ENCODE measurements at places on chromosomes 12 and 14.

DNA sequence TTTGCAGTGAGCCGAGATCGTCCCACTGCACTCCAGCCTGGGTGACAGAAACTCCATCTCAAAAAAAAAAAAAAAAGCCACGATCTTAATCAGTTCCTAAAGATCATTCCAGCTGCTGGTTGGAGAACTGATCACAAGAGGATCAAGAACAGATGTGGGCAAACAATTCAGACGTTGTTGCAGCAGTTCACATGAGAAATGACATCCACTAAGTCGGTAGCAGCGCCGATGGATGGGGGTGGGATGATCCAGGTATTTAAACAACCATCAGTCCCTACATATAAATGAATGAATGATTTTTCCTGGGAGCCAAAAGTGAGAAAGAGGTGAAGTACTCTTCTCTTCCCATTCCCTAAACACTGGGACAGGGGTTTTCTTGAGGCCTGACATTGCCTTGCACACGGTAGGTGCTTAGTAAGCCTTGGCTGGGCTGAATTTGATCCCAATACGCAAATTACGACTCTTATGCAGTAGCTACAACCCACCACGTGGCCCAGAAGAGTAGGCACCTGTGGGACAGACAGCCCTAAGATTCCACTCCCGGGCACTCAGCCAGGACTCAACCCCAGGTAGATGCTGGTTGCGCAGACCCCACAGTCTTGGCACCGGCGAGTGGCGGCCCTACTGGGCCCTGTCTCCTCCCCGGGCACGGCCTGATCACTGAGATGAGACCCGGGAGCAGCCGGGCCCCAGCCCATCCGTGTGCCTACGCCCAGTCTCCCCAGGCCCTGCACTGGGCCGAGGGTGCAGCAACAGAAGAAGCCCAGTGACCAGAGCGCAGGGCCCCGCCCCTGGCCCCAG lies 565 bp downstream of the SPRYD3 start:
- no peak for DNase-seq

GRCh38 chr12:116799955-116800354 lies 61.8 kb downstream of the RNFT2 start:
- DNase-seq, result no peak

GRCh38 chr12:124627956-124628355 lies 60.5 kb upstream of the NCOR2 start:
- DNase-seq, result no peak

DNA sequence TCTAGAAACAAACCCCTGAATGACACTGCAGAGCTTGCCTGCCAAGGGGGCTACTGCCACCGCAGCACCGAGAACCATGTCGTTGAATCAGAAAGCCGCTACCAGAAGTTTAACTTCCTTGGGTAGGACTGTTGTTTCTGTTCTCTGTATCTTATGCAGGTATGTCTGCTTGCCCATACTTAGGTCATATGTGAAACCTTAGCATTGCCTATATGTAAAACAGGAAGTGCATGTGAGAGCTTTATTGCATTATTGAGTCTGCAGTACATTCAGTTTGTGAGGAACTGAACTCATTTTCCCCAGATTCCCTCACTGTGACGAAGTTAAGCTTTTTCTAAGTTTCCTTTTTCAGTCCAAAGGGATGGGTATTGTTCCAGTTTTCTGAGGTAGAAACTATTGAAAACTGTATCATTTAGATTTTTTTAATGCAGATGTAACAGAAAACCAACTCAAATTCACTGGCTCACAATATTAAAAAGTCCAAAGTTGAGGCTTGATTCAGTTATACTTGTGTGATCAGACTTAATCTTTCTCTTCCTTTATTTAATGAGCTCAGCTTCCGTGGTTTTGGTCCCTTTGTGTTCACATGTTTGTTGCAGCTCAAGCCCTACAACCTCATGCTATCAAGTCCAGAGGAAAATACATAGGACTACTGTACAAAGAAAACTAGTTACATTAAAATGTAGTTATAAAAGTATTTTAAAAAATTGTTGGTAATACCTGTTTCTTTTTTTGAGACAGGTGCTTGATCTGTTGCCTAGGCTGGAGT lies 6.9 kb downstream of the FBXO34 start:
- no peak for DNase-seq

DNA sequence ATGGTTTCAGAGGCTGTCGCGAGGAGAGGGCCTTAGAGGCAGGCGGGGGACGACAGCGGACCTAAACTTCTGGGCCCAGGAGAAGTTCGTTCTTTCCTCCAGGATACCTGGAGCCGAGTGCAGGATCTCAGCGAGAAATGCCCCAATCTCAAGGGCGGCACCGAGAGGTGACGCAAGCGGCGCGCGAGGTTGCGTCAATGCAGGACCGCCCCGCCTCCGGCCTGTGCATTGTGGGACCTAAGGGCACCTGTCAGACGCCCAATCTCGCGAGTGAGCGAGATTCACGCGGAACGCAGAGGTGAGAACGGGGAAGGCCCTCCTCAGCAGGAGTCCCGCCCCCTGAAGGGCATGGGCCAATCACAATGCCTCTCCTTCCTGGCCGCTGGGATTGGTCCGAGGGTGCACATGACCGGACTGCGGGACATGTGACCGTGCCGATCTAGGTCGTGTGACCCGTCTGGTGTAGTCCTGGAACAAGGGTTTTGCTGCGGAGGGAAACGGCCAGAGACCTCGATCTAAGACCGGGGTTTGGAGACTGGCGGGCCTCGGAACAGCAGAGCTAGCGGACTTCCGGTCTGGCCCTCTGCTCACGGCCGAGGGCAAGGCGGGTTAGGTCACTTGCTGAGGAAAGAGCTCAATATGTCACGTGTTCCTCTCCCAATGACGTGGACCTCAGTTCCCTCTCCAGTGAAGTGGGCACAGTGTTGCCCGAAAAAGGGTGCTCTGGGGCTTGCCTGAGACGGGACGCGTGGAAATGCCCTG lies 16.3 kb upstream of the DYNC1H1 start:
- peak; percentile 99 for DNase-seq

DNA sequence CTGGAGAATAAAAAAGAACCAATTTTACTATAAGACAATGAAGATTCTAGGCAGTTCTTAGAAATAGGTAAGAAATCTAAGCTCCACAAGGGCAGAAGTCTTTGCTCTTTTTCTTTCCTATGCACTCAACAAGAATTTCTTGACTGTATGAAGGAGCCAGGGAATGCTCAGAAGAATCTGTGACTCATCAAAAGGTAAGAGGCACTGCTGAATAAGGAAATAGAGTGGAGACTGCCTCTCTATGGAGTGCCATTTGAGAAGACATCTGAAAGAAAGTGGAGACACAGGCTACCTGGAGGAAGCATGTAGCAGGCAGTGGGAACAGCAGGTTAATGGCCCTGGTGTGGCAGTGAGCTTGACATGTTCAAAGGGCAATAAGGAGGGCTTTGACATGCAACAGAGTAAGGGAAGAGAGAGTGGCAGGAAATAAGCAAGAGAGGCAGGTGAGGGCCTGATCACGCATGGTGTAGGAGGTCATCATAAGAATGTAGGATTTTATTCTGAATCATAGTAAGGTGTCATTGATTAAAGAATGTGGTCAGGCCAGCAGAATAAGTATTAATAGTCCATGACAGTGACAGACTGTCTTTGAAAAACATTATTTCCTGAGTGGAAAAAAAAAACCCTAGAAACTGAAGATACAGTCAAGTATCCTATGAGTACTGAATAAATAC lies 446.7 kb upstream of the GARIN6 start:
- no peak for DNase-seq

- DNase-seq, result peak; percentile 14
These were observed 136.4 kb upstream of the USP15 start for GRCh38 chr12:62123721-62124203.

- DNase-seq, result no peak
These were observed 53.0 kb downstream of the IFNG-AS1 start for GRCh38 chr12:68042212-68042699.

DNA sequence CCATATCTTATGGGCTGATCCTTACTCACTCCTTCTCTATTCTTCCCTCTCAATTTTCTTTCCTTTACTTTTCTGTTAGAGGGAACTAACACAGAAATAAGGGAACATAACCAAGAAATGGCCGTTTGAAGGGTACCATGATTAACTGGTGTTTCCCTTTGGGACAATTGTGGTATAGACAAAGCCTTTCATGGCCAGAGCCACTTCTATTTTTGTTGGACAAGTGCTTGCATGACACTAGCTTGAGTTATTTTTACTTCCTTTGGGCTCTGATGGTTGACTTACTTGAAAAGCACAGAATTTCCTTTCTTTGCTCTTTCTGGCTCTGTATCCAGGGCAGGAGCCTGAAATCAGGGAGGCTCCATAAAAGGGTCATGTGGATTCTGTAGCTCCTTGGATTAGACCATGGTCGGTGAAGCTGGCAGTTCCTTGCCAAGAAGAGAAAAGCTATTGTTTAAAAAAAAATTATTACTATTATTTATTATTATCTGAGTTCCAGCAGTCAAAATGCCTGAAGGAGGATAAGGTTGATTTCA lies 130.6 kb downstream of the KTN1 start:
- no peak for DNase-seq

DNA sequence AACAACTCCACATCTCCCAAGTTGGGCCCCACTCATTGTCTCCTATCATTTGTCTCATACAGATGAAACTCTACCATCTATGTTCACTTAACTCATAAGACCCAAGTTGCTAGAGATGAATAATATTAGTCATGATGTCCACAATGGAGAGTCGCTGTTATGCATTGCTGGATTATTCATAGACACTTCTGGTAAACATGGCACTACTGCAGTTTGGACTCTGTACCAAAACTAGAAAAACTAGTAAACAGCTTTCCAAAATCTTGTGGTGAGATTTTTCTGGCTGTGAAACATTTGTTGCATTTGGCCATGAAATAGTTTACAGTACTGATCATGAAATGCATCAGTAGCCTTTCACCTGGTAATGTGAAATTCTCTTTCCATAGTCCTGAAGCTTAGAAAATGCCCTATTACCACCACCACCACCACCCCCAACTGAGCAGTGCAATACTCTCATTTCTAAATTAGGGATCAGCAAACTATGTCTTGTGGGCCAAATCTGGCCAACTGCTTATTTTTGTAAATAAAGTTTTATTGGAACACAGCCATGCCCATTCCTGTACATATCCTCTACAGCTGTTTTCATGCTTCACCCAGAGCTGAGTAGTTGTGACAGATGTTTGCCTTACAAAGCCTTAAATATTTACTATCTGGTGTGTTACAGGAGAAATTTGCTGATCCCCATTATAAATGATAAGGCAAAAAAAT lies 236.5 kb downstream of the DPF3 start:
- DNase-seq, result no peak
